ENCODE measurements at places on chromosomes 6 and 20.

DNA sequence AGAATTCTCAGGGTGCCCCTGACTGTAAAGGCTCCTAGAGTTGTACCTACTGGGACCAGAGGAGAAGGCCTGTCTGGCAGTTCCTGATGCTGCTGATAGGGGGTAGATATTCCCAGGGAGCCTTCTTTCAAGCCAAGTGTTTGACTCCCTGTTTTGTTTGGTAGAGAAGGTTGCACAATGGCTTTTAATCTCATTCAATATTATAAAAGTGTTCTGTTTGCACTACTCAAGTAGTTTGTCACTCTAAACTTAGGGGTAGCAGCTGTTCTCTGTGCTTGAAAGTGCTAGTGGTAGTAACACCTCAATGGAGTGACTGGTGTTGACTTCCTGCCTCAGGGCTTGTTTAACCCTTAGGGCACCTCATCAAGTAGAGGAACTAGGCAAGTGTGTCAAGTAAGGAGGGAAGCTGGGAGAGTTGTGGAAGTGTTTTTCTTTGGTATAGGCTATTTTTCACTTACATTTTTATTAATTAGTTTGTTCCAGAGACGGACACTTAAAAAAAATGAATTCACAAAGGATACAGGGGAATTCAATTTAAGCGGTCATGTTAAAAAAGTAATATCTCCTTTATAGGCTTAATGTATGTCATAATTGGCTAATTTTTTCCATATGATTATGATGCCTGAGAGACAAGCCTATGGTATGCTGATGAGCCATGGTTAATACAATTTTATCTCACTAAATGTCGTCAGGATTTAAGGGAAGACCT is 38.1 kb downstream of the BICRAL start:
- DNase-seq = no peak

DNA sequence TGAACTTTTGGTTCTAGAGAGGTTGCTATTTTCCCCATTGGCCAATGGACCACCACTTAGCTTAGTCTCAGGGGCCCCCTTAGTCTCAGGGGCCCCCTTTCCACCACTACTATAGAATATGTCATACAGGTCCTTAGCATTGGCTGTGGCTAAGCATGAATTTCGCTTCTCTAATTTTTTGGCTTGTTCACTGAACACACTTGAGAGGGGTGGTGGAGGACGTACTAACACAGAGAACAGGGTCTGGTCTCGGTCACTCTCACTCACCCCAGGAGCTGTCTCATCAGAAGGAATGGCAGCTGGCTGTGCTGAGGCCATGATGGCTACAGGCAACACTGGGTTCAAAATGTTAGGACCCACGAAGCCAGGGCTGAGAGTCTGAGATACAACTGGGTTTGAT is 30.3 kb downstream of the ZNF318 start:
- no peak for DNase-seq

GRCh38 chr6:41315943-41316620 is 19.3 kb upstream of the NCR2 start:
- DNase-seq = no peak

GRCh38 chr6:24910331-24910960 is 25.3 kb downstream of the RIPOR2 start:
- no peak for DNase-seq

DNA sequence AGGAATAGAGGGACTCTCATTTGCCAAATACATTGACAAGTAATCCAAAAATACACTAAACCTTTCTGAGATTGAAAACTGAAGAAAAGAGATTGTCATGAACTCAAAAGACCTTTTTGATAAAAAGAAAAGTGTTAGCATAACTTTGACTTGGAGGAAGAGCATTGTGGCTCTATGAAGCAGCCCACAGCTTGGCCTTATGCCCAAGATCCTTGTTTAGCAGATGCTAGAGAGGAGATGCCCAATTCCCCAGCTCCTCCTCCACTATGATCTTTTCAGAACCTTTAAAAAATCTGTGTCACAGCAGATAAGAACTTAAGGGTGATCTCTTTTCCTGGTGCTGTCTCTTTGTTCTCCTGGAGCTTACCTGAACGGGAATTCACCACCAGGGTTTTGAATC is 35.8 kb upstream of the IGF2R start:
- no peak for DNase-seq

GRCh38 chr6:107264357-107264840 is 149.1 kb upstream of the BEND3 start:
- DNase-seq = no peak

DNA sequence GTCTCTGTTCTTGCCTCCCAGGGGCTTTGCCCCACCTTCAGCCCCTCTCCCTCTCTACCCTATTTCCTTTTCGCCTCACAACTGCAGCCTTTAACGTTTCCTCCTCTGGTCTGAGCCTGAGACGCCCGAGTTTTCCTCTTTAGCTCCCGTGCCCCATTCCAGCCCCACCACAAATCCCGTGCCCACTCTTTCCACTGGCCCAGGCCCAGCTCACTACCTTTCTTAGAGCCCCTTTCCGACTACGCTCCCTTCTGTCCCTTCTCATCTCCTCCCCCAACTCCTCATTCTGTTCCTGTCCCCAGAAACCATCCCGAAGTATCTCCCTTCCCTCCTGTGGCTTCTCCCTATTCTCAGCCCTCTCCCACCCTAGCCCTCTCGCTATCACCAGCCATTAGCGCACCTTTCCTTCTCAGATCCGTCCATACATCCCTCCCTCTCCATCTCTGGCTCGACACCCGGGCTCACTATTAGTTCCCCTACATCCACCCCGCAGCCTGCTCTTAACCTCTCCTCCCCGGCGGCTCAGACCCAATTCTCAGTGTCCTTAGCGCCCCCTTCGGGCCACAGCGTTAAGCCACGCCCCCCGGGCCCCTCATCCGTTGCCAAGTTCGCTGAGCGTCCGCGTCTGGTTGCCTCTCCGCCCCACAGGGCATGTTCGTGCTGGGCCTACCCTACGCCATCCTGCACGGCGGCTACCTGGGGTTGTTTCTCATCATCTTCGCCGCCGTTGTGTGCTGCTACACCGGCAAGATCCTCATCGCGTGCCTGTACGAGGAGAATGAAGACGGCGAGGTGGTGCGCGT is 2.7 kb downstream of the SLC32A1 start:
- DNase-seq = no peak

DNA sequence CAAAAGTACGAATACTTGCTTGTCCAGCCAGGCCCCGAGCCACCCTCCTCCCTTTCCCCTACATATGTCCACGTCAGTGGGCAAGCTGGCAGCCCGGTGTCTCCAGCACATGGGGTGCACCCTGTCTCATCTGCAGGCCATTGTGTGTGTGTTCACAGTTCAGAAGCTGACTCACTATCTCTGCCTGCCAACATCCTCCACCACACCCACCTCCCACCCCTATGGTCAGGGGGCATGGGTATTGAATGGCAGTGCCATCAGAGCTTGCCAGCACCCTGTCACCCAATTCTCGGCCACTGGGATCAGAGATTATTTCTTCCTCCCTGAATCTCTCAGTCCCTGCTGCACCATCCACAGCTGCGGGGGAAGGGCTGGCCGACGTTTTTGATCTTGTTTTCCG is 195.7 kb downstream of the FARS2 start:
- no peak for DNase-seq

DNA sequence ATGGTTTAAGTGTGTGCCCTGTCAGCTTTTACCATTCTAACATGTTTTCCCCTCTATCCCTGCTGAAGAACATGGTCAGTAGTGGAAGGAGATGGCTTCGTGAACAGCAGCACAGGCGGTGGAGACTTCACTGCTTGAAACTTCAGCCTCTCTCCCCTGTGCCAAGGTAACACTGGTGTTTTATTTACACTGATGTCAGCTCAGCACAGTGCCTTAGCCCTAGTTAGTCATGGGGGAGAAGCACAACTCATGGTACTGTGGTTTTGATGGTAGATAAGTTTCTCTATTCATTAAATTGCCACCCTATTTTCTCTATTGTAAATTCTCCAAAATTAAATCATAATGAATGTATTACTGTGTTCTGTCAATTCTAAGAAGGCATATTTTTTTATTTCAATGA is 56.6 kb downstream of the MTHFD1L start:
- DNase-seq = no peak

GRCh38 chr6:145034664-145035063 is 700.7 kb downstream of the EPM2A start:
- DNase-seq = no peak

GRCh38 chr6:42378536-42378935 is 73.2 kb downstream of the TRERF1 start:
- no peak for DNase-seq

GRCh38 chr6:158004701-158005095 is 23.0 kb downstream of the SYNJ2 start:
- DNase-seq = no peak

GRCh38 chr6:24353861-24354260 is 4.0 kb downstream of the DCDC2 start:
- no peak for DNase-seq

DNA sequence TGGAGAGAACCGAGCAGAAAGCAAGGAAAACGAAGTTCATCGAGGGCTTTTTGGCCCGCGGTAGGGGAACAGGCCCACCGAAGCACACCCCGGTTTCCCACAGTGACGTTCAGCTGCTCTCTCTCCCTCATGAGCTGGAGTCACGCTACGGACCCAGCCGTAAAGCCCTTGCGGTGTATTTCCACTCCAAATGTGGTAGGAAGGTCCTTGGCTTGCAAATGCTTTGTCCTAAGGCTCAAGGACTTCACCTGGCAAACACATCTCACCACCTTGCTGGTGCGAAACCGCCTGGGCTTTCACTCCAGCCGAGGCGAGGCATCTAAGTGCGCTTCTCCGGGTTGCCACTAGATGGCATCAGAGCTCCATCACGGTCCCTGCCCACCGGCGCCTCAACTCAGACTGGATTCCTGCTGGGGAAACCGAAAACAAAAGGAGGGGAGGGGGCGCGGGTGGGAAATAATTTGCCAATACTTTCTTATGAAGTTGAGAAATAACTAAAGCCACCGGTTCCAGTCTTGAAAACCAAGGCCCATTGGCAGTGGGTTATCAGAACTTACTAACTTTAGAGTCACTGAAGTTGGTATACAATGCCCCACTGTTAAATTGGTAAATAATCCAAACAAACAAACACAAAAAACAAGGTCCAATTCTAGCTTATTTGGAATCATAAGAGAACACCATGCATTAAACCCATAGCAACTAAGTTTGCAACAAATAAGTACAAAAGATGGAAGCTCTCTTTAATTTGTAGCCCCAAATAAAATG is 13.4 kb upstream of the FOXC1 start:
- DNase-seq = no peak

DNA sequence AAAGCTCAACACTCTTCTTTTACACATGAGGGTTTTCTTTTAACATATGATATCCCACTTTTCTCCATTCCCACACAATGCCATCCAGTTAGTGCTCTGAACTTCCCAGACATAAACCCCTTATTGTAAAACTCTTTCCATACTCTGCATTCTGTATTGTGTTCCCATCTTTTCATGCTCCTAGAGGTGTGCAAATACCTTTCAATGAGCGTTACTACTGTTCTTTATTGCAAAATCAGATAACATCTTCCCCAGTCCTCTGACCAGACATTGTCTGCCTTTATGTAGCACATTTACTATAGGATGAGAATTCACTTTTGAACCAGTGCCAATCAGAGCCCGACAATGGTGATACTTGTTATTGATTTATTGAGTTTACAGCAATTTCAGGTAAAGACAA is 296.2 kb downstream of the GRIK2 start:
- DNase-seq = no peak

GRCh38 chr6:39084506-39084905 is 30.5 kb downstream of the SAYSD1 start:
- DNase-seq = no peak

GRCh38 chr6:167576828-167577503 is 249.7 kb upstream of the AFDN start:
- no peak for DNase-seq

- DNase-seq = no peak
These were observed 151.1 kb downstream of the TTLL2 start for GRCh38 chr6:167475947-167476346.

GRCh38 chr6:43081043-43081442 is 4.9 kb downstream of the PTK7 start:
- no peak for DNase-seq

- no peak for DNase-seq
These were observed 4.6 kb downstream of the EGFL8 start for GRCh38 chr6:32168807-32169591.

GRCh38 chr6:132964101-132964867 is 149.9 kb downstream of the RPS12 start:
- no peak for DNase-seq

- no peak for DNase-seq
These were observed 285.3 kb downstream of the CDC5L start for GRCh38 chr6:44672841-44673240.

DNA sequence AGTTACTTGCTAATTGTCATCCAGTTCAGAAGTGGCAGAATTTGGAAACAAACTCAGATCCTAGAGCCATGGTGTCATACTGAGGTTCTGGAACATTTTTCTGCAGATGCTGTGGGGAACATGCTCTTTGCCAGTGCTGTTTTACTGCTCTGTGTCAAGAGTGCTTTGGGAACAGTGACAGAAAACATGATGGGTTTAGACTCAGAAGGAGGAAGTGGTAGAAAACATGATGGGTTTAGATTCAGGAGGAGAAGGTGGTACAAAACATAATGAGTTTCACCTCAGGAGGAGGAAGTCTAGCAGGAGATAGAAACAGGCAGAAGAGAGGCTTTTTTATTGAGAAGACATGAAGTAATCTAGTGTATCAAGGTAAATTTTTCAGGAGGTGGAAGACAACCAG is 815.5 kb downstream of the DHX35 start:
- DNase-seq = no peak

DNA sequence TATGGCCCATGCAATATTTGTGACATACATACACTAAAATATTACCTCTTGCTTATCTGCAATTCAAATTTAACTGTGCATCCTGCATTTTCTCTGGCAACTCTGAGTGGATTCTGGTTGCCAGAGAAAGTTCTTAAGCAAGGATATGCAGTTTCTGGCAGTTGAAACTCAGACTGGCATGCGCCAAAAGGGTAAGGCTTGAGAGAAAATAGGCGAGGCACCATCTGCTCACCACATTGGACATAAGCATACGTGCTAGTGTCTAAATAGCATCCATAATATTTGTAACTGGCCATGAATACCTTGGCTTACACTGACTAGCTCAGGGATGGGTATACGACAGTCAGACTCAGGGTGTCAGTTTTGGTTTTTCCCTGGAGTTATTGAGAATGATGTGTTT is 465.1 kb downstream of the DOK5 start:
- no peak for DNase-seq

DNA sequence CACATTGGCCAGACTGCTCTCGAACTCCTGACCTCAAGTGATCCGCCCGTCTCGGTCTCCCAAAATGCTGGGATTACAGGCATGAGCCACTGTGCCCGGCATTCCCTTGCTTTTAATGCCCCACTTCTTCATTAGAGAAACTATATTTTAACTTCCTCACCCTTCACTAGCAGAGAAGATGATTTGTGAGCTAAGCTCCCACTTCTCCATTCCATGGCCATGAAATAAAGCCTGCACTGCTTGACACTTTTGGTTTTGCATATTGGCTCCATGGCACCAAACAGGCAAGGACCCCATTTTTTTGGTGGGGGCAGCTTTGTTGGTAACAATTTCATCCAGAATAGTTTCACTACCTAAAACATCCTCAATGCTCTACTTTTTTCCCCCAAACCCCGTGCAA is 145.3 kb downstream of the TFAP2B start:
- DNase-seq = no peak

GRCh38 chr6:104462811-104463599 is 396.7 kb downstream of the HACE1 start:
- no peak for DNase-seq

Data from CMK (cell line).